Activated naive CD4-positive, alpha-beta T cell (primary cell): ENCODE measurements at places on chromosomes 2 and 18.

DNA sequence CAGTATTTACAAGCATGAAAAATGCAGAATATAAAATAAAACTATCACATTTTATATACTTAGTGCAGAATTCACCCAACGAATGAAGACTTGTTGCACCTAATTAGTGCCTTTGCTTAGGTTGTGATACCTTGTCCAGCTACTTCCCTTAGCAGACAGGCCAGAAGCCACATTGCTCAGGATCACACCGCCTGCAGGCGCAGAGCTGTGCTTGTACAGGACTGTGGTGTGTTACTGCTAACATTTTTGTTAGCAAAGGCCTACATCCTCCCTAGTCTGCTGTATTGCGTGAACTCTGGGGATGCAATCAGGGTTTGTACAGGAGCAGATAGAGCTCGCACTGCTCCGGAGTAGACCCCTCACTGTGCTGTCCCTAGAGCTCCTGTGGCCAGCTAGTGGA lies 336.9 kb downstream of the CBLN2 start:
- no peak for DNase-seq

GRCh38 chr2:126774761-126775160 lies 118.8 kb downstream of the GYPC start:
- no peak for DNase-seq

GRCh38 chr18:21180588-21180987 lies 61.4 kb upstream of the GREB1L start:
- DNase-seq: no peak

GRCh38 chr2:128228894-128229293 lies 89.8 kb downstream of the HS6ST1 start:
- no peak for DNase-seq

DNA sequence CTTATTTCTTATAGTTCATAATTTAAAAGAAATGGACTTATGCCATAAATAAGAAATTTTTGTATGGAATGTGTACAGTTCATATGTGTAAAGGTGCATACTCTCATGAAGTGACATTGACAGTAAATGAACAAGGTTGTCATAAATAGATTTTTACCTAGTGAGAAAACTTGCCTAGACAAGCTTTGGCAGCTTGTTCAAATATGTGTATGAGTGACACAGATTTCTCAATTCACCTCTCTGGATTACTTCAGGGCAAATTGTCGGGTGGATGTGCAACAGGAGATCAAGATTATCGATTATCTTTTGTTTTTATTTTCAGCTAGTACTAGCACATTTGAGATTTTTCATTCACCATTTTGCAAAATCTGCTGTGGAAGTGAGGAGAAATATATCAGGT lies 758.1 kb upstream of the ACVR2A start:
- DNase-seq: no peak

- DNase-seq: no peak
These were observed 27.6 kb downstream of the CENPO start for GRCh38 chr2:24820598-24821432.

DNA sequence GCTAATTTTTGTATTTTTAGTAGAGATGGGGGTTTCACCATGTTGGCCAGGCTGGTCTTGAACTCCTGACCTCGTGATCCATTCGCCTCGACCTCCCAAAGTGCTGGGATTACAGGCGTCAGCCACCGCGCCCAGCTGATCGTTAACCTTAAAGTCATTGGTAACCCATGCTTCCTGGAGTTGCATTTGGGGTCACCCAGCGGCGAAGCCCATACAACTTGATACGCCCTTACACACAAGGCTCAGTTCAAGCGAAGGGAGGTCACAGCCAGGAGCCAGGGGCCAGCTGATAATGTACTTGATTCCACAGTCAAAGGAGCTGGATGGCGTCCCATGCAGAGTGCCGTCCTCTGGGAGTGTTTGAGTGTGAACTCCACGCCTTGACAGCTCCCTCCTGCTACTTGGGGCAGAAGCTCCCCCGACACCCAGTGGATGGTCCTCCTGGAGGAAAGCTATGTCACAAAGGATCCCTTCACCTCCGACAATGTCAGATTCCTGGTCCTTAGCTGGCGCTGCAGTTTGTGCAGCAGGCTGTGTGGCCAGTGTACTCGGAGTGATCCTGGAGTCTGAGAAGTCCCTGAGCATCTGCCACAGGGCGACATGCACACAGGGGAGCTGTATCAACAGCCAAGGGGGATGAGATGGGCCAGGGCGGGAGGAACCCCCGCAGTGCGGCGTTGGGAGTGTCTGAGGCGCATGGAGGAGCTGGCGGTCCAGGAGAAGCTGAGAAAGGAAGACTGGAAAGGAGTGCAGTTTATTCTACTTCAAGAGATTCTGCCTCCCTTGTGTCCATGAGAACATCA lies 7.9 kb downstream of the CLHC1 start:
- no peak for DNase-seq

GRCh38 chr2:191530618-191531017 lies 147.3 kb upstream of the NABP1 start:
- DNase-seq: no peak
